ENCODE measurements at places on chromosomes 5 and 9.

DNA sequence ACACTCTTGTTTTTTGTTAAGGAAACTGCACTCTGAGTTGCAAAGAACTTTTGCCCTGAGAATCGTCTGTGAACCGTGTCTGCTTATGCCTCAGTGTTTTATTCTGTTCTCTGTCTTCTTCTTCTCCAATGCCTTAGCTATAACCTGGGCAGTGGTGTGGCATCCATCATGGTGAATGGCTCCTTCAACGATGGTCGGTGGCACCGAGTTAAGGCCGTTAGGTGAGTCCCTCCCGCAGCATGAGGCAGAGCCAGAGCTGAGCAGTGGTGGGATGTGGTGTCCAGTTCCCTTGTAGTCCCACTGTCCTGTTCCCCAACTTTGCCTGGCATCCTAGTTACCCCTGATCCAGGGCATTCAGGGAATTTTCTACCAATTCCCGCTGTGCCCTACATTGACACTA lies 98.3 kb downstream of the LIFR start:
- no peak for DNase-seq

DNA sequence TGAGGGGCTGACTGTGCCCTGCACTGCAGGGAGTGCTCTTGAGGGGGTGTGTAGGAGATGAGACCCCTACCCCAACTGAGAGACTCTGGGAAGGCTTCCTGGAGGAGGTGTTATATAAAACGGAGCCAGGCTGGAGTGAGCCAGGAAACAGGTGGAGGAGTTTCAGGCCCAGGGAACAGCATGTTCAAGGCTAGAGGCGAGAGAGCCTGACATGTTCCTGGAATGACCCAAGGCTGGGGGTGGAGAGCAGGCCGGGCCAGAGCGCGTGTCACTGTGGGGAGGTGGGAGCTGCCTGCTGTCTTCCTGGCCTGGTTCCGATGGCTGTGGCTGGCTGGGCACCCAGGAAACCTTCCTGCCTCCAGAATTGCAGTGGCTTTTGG lies 48.7 kb downstream of the RXRA start:
- no peak for DNase-seq

DNA sequence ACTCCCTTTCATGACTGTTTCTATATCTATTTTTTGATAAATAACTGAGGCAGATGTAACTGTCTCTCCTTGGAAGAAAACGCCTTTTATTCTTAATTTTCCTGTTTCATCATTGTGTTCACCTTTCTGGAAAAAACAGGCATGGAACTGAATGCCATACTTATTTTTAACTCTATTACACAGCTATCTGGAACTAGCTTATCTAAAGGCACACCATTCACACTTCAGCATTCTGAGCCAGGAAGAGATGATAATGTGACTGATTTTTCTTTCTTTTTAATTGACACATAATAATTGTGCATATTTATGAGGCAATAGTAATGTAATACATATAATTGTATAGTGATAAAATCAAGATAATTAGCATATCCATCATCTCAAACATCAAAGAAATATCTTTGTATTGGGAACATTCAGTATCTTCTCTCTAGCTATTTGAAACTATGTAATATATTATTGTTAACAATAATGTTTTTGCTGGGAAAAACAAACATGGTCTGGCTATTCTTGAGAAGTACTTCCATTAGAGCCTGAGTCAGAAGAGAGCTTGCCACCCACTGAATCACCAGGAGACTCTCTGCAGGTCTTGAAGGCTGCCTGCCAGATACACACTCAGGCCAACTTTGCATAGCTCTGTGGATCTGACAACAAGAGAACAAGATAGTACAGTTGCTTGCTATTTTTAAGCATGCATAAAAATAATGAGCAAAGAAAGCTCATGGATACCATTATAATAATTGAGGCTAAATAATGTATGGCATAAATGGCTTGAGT lies 501.0 kb upstream of the EDIL3 start:
- DNase-seq, result no peak

DNA sequence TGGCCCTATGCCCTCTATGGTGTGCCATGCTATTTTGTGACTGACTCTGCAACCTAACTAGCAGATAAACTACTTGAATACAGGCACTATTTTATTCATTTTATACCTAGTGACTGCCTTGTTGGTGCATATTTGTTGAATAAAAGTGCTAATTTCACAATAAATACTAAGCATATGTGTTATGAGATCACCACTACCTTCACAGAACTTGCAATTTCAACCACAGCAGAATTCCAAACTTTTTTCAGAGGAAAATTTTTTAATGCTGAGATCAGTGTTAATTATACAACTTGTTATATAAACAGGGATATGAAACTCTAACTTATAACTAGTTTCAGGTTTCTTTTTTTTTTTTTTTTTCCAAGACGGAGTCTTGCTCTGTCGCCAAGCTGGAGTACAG lies 94.8 kb downstream of the NR3C1 start:
- DNase-seq, result no peak

GRCh38 chr5:82054004-82054710 lies 82.3 kb downstream of the ATG10 start:
- no peak for DNase-seq

- no peak for DNase-seq
Measured at GRCh38 chr5:32190095-32190494, 16.0 kb upstream of the GOLPH3 start.

DNA sequence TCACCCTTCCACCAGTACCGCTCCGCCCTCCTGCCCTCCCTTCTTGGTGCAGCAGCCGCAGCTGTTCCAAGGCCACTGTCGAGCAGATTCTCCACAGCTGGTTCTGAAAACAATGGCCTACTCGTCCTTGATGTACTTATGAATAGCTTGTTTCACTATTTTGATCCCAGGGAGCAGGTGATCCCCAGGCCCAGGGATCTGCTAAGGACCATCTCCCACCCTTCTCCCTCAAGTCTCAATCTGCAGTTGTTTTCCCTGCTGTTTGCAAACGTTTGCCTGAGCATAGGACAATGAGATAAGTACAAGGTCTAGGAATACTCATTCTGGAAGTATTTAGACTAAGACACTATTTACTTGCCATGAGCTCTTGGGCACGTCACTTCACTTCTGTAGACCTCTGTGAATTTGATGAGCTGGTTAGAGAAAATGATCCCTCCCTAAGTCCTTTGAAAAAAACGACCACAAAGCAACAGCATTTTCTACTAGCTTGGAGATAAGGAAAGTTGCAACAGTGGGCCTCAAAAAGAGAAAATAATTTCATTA lies 1.8 kb downstream of the LURAP1L start:
- no peak for DNase-seq

- peak; percentile 59 for DNase-seq
Measured at GRCh38 chr9:16039988-16040761, 487.3 kb downstream of the CCDC171 start.

- DNase-seq, result no peak
Measured at GRCh38 chr9:15354713-15355112, 47.7 kb upstream of the TTC39B start.

- DNase-seq, result no peak
Measured at GRCh38 chr9:6901180-6901579, 143.4 kb downstream of the KDM4C start.

DNA sequence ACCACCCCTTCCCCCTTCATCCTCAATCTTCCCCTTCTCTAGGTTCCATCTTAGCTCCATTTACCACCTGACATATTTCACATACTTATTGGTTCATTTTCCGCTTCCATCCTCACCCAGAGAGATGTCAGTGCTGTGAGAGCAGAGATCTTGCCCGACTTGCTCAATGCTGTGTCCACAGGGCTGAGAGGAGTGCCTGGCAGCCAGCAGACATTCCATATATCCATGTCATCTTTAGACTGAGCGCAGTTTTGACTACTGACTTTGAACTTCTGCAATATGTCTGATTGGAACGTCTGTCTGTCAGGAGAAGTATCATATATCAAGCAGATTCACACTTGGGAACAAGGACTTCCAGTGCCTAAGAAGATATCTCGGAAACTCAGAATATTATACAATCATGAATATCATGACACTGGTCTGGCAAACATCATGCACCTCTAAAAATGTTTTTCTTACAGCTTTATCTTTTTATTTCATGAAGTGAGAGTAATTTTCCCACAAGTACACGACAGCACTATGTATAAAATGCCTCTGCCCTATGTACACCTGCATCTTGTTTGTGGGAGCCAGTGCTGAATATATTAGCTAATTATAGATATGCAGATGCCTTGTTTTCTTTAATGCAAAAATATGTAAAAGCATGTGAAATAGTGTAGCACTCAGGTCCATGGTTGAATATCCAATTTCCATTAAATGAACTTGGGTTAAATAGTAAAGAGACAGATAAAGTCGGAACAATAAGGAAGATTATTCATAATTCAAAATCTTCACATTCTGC lies 454.0 kb upstream of the DAP start:
- DNase-seq, result no peak

- no peak for DNase-seq
Measured at GRCh38 chr9:134568116-134568515, 73.5 kb upstream of the COL5A1 start.

DNA sequence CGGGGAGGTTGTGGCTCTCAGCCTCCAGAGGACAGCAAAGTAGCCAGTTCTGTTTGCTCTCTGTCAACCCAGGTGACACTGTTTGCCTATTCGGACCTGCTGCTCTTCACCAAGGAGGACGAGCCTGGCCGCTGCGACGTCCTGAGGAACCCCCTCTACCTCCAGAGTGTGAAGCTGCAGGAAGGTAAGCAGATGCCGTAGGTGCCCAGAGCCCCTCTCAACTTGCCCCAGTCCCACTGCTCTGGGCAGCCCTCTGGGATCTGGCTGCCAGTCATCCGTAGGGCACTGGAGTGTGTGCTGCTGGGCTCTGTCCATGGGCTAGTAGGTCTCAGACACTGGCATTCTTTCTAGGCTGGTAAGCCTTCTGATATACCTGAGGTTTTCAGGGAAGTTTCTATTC lies 59.3 kb downstream of the RGS3 start:
- DNase-seq, result no peak

DNA sequence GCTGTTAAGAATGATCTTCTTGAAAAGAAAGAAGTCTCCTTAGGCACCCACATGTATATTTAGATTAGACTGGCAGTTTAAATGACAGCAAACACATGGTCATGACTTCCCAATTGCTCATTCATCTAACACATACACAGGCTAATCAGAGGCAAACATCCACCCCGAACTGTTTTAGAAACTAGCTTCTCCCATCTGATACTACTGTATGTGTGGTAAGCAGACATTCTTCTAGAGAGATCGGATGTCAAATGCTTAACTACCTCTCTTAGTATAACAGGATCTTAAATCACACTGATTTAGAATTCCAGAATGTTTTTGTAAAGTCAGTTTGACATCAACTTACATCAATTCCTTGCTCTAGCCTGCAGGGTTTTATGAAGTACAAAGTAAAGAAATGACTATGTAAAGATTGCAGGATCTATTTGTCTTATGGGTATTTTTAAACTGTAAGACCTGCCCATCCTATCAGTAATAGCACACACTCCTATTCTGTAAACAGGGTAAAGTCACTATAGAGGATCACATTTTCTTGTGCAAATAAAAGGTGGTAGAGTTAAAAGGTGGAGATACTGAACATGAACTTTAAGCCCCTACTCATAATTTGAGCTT lies 239.7 kb downstream of the MLLT3 start:
- no peak for DNase-seq

- DNase-seq, result no peak
Measured at GRCh38 chr9:112051812-112052211, 123.3 kb downstream of the SUSD1 start.

DNA sequence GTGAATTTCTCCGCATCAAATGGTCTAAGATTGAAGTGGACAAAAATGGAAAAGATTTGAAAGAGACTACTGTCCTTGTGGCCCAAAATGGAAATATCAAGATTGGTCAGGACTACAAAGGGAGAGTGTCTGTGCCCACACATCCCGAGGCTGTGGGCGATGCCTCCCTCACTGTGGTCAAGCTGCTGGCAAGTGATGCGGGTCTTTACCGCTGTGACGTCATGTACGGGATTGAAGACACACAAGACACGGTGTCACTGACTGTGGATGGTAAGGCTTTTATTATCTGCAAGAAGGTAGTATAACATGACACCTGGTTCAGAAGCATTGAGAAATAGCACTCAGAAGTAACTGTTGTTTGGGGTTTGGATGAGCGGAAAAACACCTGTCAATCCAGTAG lies 18.7 kb downstream of the VCAN start:
- no peak for DNase-seq

DNA sequence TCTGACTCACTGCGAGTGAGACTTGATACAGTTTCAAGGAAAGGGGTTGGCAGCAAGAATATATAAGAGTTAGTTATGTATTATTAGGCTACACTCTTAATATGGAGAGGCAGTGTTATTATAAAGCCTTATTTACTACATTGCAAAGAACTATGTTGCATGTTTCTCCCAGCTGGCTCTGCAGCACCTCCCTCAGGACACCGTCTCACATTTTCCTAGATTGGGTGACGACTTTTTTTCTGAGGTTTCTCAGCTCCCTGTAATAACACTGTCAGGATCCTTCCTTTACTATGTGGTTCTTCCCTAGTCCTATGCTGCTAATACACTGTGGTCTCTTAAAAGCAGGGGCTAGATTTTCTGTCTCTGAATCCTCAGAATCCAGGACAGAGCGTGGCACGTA lies 153.7 kb downstream of the INSYN2B start:
- no peak for DNase-seq

DNA sequence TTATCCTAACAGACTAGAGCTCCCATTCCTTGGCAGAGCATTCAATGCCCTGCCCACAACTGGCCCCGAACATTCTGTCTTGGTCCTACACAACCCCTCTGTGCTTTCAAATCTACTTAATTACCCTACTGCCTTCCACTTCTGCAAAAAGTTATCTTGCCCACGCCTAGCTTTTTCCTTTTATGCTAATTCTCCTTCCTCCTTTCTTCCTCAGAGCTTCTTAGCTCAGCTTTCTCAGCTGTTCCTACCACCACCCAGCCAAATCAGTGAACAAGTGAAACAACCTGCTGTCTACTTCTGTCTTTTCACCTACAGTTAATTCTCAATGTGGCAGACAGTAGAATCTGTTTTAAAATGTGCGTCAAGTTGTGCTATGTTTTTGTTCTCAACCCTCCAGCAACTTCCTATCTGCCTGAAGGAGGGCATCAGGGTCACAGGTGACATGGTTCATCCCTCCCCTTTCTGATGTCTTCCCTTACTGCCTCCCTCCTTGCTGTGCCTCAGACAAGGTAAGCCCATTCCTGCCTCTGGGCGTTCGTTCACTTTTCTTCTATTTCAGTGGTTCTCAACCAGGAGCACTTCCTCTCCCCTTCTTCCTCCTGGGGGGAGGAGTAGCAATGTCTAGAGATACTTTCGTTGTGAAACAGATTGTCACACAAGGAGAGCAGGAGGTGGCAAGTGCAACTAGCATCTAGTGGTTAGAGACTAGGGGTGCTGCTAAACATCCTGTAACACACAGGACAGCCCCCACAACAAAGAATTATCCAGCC lies 1.3 kb upstream of the REEP5 start:
- no peak for DNase-seq

DNA sequence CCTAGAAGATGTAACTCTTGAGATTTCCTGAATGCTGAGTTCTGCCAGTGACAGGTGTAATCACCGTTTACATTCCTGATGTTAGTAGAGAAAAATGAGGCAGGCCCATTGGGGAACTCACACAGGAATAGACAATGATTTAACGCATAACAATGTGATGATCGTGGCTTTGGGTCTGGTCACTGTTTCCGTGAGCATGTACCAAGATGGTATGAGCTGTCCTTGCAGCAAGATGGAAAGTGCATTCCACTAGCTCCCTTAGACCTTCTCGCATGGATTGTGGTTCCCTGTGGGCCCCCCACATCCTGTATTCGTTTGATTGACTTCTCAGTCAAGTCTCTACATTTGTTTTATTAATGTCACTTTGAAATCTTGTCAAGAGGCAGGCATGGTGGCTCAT lies 124.0 kb upstream of the DAP start:
- DNase-seq, result no peak

All from right kidney (tissue), 9 donors.